Fibroblast of the aortic adventitia (primary cell): ENCODE measurements at places on chromosomes 11 and 22. TPM values are rescaled to one million over a fixed set of nuclear protein-coding genes. Genes with fewer than 3 reads are reported as not detected.

Gene FGF19
- not detected in 2 replicates for total RNA-seq

Gene CRYBB2
- total RNA-seq: not detected in 2 replicates

Gene TREH
- not detected in 2 replicates for total RNA-seq

Gene BANF1
- total RNA-seq: 44.1 and 57.7 TPM in 2 replicates

Gene PAX6
- 0.63 TPM in 1 of 2 replicates, not detected in the other for total RNA-seq

Gene USP2
- total RNA-seq: 0.36 TPM in 1 of 2 replicates, not detected in the other

Gene NXPE1
- total RNA-seq: not detected in 2 replicates

Gene OR10D3
- not detected in 2 replicates for total RNA-seq

Gene PGR
- 0.16 and 0.63 TPM in 2 replicates for total RNA-seq

Gene APOL5
- not detected in 2 replicates for total RNA-seq

Gene SOX6
- total RNA-seq: 0.36 and 1.8 TPM in 2 replicates

Gene CTTN
- 349 and 364 TPM in 2 replicates for total RNA-seq

Gene MUC5AC
- total RNA-seq: under 0.01 TPM in 1 of 2 replicates, not detected in the other

Gene KCNE3
- total RNA-seq: 0.18 and 5.9 TPM in 2 replicates

Gene OR51B5
- total RNA-seq: not detected in 2 replicates

Gene CLCF1
- 1.5 and 9.4 TPM in 2 replicates for total RNA-seq

Gene TESMIN
- 1.2 TPM in 1 of 2 replicates, not detected in the other for total RNA-seq

Gene MISFA
- total RNA-seq: 0.45 and 2.8 TPM in 2 replicates

Gene HBB
- total RNA-seq: not detected in 2 replicates

Gene MYEOV
- total RNA-seq: 7.0 TPM in 1 of 2 replicates, not detected in the other

Gene C11orf21
- not detected in 2 replicates for total RNA-seq

Gene PATE2
- 0.18 and 3.2 TPM in 2 replicates for total RNA-seq

Gene MS4A12
- not detected in 2 replicates for total RNA-seq

Gene TSSK2
- not detected in 2 replicates for total RNA-seq

Gene KBTBD3
- total RNA-seq: 1.8 and 4.3 TPM in 2 replicates

Gene APOBEC3B
- total RNA-seq: 0.90 and 6.8 TPM in 2 replicates

Gene C22orf31
- not detected in 2 replicates for total RNA-seq

Gene EFCAB6
- total RNA-seq: 2.5 and 2.7 TPM in 2 replicates

Gene OR5B3
- total RNA-seq: not detected in 2 replicates

Gene WT1
- total RNA-seq: 0.27 and 46.6 TPM in 2 replicates

Gene SERPIND1
- total RNA-seq: 0.09 TPM in 1 of 2 replicates, not detected in the other

Gene ZNF143
- total RNA-seq: 15.1 and 24.9 TPM in 2 replicates

Gene PRDX5
- total RNA-seq: 257 and 510 TPM in 2 replicates
